ENCODE measurements at places on chromosomes 2 and 18. TPM values are rescaled to one million over a fixed set of nuclear protein-coding genes. Genes with fewer than 3 reads are reported as not detected.

The PSME4 gene
- total RNA-seq = 76.2 TPM

The CNDP1 gene
- total RNA-seq = not detected

The FKBP1B gene
- total RNA-seq = 15.2 TPM

The GKN2 gene
- total RNA-seq = not detected

The AKAIN1 gene
- total RNA-seq = not detected

The ARHGAP15 gene
- total RNA-seq = not detected

The ABCG8 gene
- not detected for total RNA-seq

The EPB41L3 gene
- total RNA-seq = 0.63 TPM

The SPDYA gene
- 0.35 TPM for total RNA-seq

The CYP27A1 gene
- 0.44 TPM for total RNA-seq

The SLC5A7 gene
- not detected for total RNA-seq

The MC4R gene
- not detected for total RNA-seq

The ORMDL1 gene
- 39.8 TPM for total RNA-seq

The CRACDL gene
- total RNA-seq = 2.3 TPM

The RAMP1 gene
- 4.3 TPM for total RNA-seq
